ENCODE measurements at places on chromosomes 6 and 20.

DNA sequence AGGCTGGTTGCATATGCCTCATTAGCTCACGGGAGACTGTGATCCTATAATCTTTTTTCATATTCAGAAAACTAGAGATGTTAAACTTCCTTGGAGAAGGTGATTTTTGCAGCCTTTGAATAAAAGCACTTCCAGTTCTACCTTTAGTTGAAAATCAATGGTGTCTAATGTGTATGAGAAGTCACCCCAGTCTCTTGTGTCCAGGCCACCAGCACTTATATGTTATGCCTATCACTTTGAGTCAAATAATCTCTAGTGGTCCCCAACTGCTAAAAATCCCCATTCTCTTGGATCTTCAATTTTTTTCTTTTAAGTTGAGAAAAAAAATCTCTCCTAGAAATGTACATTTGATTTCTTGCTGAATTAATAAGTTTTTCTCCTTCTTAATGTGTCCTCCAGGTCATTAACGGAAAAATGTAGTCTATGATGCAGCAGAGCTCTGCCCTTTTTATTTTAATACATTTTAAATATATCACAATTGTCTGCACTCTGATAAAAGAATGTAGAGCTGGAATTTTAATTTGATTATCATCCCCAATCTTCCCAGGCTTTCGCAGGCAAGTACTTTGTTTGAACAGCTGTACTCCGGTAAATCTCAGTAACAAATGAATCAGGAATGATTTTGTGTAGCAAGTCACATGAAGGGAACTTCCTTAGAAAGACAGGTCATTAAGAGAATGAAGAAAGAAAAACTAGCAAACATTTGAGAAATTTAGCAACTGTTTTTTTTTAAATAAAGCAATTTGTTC lies 147.0 kb downstream of the SOX4 start:
- no peak for DNase-seq

GRCh38 chr6:168030908-168031307 lies 33.4 kb downstream of the KIF25 start:
- no peak for DNase-seq

- no peak for DNase-seq
Measured at GRCh38 chr20:6030453-6031080, 23.3 kb downstream of the LRRN4 start.

DNA sequence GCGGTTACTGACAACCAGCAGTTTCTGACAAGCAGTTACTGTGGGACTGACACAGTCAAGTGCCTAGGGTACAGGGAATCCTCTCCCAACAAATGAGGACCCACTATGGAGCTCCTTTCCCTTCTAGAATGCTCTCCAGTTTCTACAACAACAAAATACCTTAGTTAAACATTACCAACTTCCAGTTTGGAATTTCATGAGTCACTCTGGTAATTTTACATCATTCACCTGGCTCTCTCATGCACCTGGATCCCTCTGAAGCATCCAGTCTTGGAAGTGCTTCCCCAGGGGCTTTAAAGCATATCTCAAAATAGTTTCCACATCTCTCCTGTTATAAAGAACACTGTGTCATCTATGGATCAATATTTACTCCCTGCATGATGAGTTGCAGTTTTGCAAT lies 286.7 kb upstream of the SPTLC3 start:
- DNase-seq, result no peak

- no peak for DNase-seq
Measured at GRCh38 chr20:59680148-59680650, 75.9 kb downstream of the PHACTR3 start.

- no peak for DNase-seq
Measured at GRCh38 chr6:154590756-154591155, 80.3 kb upstream of the CNKSR3 start.

DNA sequence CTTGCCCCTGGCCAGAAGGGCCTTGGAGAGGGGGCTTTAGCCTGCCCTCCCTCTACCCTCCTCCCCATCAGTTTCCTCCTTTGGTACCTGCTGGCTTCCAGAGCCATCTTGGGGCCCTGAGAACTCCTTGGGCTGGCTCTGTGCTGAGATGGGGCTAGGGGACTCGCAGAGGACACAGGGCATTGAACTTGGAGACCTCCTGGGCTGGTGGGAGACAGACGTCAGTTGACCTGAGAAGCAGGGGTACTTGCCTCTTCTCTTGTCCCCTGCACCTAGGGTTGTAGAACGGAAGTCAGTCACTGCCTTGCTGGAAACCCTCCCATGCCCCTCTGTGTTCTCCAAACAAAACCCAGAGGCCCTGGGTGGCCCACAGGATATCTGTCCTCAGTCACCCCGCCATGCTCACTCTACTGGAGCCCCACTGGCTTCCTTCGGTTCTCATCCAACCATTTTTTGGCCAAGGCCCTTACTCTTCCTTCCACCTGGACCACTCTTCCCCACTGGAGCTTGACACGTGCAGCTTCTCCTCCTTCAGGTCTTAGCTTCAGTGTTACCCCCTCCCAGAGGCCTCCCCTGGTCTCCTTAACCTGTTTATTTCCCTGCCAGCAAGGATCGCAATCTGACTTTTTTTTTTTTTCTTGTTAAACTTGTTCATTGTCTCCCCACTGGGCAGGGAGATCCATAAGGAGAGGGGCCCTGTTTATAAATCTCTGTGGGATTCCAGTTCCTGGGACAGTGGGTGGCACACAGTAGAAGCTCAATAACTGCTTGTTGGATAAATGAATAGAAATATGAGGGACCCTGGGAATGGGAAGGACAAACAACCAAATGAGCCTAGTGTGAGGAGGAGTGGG lies 971 bp downstream of the RBCK1 start:
- no peak for DNase-seq

DNA sequence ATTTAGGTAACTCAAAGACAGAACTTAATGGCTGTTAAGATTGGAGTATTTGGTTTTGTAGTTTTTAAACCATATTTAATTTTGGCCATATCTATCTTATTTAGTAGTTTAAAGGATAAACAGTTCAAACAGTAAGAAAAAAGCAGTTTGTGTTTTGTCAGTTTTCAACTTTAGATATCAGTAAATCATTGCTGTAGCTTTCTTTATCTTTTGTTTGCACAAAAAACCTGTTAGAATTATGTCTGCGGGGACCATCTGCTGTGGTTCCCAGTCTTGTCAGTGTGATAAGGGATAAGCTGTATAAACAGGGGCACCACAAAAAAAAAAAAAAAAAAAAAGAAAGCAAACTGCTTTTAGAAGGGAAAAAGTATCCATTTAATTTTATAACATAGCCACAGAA lies 40.9 kb downstream of the CDKAL1 start:
- DNase-seq, result no peak

GRCh38 chr20:20211274-20211987 lies 156.5 kb upstream of the INSM1 start:
- DNase-seq, result no peak

GRCh38 chr6:42041481-42042053 lies 8.8 kb upstream of the TAF8 start:
- DNase-seq, result no peak

DNA sequence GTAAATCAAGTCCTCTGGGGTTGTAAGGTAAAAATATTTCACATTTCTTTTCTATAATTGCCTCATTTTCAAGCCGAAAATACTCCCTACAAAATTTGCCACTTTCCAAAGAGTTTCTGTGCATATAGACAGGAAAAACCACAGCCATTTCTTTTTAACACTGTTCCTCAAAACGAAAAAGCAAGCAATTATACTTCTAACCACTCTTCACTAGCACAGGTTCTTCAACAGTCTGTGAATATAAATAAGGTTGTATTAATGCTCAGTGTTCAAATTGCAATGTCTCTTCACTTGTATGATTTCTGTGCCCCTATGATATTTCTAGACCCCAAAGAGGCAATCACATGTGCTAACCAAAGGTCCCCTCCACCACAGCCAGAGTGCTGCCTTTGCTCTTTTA lies 206.0 kb downstream of the SIM1 start:
- DNase-seq, result no peak

GRCh38 chr6:44641344-44642031 lies 254.0 kb downstream of the CDC5L start:
- no peak for DNase-seq

GRCh38 chr6:31610968-31611367 lies 4.1 kb upstream of the AIF1 start:
- DNase-seq, result no peak

GRCh38 chr6:107624541-107624940 lies 134.6 kb downstream of the SOBP start:
- no peak for DNase-seq

GRCh38 chr20:10171864-10172751 lies 46.5 kb upstream of the SNAP25 start:
- DNase-seq, result no peak

- no peak for DNase-seq
Measured at GRCh38 chr6:45757443-45758130, 258.1 kb downstream of the CLIC5 start.

DNA sequence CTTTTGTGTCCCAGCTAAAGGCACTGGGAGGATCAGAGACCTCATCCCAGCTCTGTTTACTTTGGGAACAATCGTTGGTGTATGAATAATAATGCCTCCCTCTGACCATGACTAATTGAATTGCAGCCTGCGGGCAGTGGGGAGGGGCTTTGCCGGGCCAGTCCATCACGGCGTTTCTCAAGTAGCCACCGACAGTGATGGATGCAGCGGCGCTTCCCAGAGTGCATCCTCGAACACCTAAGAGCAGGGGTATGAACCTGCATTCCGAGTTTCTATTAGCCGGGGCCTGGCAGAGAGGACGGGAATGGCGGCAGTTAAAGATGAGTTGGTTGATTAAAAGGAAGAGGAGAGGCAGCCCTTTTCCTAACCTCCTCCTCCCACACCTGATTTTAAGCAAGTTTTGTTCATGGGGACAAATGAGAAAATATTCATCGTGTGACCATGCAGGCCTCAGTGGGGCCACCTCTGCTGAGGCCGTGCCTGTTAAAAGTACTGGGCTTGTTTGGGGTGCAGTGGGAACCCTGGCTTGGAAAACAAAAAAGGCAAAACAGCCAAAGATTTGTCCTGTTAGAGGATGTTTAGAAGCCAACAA lies 154.1 kb downstream of the FOXA2 start:
- no peak for DNase-seq

- no peak for DNase-seq
Measured at GRCh38 chr6:72702421-72702820, 80.6 kb downstream of the KCNQ5 start.

DNA sequence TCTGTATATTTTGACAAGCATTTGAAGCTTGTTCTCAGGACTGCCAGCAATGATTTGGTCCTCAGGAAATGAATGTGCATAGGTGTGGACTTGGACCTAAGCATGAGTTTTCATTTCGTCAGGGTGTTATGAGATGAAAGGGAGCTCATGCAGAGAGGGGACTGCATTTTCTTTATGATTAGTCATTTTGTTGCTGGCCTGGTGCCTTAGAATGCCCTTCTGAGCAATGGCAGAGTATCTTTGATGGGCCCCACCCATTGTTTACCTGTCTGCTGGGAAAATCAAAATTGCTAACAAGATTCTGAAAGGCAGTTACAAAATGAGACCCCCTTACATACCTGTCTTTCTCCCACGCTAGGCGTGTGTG lies 51.5 kb upstream of the MTHFD1L start:
- no peak for DNase-seq

DNA sequence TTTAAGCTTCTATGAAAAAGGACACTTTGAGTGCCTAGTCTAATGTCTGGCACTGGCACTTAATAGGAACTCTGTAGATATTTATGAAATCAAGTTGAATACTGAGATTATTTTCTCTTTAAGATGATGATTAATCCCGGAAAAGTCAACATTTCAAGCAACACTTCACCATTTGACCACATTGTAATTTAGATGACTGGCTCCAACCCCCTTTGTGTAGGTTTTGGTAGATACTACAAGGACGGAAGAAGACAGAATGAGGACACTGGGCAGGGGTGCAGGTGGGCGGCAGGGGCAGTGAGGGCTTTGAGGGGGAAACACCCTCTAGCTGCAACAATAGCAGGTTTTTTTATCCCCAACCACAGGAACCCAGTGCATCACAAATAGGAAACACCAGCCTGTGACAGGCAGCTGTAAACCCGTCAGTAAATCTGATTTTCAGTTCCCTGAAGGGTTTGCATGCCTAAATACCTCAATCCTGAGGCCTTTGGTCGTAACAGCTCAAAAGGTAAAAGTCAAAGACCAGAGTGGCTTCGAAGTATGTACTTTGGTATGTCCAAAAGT lies 4.6 kb downstream of the DTNBP1 start:
- DNase-seq, result no peak

GRCh38 chr20:59441860-59442810 lies 141.7 kb downstream of the EDN3 start:
- no peak for DNase-seq

DNA sequence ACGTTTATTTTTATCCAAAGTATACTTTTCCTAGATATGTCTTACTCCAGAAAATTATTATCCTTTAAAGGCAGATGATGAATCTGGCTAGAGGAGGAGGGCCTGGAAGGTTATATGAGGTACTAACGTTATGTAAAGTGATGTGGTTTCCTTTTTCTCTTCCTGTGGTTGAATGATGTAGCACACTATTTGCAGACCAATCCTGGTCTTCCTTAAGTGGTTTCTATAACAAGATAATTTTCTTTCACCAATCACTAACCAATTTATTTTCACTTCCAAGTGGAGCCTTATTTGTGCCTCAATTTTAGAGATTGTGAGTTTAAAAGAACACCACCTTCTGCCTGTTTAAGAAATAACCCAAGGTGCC lies 154.6 kb upstream of the SOX4 start:
- DNase-seq, result no peak

DNA sequence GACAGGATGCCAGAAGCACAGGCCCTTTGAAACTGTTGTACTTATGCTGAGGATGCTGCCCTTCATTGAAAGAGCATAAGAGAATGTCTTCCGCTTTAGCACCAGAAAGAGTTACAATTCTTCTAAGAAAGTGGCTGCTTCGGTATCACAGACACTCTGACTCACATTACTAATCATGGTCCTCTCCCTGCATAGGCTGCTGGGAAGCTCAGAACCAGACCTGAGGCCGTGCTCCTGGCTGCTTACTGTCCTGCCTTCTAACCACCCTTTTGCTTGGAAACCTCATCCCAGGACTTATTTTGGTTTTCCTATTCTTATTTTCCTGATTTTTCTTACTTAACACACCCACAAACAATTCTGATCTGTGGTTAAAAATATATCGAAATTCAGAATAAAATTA lies 22.9 kb downstream of the LYRM4 start:
- DNase-seq, result no peak

GRCh38 chr6:29792123-29793035 lies 35.2 kb upstream of the HLA-G start:
- DNase-seq, result peak; percentile 67

DNA sequence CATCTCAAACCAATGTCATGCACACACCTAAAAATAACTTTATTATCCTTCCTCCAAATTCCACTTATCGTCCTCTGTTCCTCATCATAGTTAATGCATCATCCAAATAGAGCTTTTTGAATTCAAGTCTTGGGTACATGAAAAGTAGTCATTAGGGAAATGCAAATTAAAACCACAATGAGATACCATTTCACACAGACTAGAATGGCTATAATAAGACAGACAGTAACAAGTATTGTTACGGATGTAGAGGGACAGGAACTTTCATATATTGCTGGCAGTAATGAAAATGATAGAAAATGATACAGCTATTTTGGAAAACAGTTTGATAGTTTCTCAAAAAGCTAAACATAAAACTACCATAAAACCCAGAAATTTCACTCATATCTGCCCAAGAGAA lies 59.1 kb downstream of the FHL5 start:
- DNase-seq, result no peak

GRCh38 chr6:25056130-25056529 lies 120.4 kb upstream of the RIPOR2 start:
- DNase-seq, result peak; percentile 62

- DNase-seq, result no peak
Measured at GRCh38 chr6:54689620-54690019, 157.0 kb upstream of the FAM83B start.
